ENCODE measurements at places on chromosomes 16 and 17. TPM values are rescaled to one million over a fixed set of nuclear protein-coding genes. Genes with fewer than 3 reads are reported as not detected.

DNA sequence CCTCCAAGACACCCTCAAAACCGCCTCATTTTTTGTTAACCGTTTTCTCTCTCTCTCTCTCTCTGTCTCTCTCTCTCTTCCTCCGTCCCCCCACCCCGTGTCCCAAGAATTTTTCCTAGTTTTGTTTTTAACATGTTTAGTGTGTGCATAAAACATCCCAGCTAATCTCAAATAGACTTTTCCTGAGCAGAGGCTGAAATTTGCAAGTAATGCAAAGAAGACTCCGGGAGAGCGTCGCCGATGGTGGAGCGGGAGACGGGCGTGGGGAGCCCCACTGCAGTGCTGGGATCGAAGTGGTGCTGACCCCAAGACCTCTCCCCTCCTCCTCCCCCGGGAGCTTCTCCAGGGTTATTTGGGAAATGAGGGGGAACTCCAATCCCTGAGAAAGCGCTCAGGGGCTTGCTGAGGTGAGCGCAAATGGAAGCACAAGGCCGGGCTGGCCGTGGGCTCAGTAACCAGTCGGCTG lies 4.7 kb upstream of the DLX4 start:
- DNase-seq, result no peak

SCARF1 gene
- 9.7 TPM for polyA plus RNA-seq

DNA sequence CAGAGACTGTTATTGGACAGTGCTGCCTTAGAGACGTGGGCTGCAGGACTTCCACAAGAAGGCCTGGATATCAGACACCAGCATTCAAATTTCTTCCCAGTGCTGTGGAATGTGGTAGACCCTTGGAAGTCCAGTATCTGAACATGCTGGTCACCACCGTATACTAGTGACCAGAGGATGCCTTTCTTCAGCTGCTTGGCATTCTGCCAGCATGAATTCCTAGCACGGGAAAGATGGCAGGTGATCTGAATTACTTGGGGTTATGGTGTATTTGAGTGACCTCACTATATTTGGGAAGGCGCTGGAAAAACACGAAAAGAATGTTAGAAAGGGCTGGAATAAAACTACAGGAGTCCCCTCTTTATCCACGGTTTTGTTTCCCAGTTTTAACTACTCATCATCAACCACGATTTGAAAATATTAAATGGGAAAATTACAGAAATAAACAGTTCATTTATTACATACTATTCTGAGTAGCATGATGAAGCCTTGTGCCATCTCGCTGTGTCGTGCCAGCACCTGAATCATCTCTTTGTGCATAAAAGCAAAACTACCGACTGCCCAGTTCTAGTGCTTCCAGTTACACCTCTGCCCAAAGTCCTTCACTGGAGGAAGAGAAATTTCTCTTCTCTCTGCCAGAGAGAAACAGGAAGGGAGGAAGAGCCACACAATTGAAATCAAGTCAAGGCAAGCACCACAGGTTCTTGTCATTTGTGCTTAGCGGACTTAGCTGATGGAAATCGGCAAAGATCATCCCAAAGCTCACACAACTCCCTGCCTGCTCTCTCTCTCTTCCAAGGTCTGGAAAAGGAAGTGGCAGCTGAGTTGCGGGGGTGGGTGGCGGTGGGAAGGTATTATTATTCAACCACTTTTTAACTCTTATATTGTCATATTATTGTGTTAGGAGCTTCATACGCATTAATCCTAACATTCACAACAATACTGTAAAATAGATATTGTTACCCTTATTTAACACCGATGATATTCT lies 1.4 kb upstream of the CHST4 start:
- no peak for DNase-seq

DNA sequence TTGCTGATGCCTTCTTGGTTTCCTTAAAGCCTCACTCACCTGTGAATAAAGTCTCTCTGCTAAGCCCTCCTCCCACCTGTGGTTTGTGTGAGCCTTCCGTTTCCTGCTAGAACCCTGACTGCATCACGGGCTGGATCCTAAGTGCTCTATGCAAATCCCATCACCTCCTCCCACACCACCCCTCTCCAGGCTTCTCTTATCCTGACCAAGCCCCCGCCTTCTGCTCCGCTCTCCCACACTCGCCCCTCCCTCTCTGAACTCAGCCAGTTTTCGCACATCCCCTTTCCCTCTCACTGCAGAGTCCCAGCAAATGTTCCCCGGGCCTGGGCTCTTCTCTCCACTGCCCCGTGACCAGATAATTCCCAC lies 51.8 kb downstream of the PIMREG start:
- DNase-seq, result peak; percentile 40

OR3A3 gene
- 0.25 TPM for polyA plus RNA-seq

GRCh38 chr17:56756536-56756935 lies 77.2 kb downstream of the C17orf67 start:
- no peak for DNase-seq

DNA sequence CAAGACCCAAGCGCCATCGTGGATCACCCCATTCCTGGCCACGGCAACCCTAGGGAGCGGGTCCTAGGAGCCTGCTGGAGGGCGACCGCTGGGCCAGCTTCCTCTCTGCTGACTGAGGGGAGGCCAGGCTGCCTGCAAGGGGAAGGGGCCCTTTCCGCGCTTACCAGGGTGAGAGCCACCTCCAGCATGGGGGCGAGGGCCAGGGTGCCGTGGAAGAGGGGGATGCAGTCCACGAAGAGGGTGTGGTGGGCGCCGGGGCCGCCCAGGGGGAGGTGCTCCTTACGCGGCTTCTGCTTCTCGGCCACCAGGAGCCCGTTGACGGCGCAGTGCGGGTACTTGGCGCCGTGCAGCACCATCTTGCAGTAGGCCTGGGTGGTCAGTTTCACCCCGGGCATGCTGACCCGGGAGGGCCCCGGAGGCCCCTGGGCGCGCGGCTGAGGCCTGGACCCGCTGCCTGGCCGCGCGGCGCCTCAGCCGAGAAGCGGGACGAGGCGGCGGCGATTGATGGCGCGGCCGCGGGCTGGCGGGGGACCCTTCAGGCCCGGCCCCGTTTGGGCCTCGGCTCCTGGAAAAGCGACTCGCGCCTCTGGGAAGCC lies 345 bp downstream of the EMC8 start:
- DNase-seq, result no peak

GRCh38 chr16:9102379-9102778 lies 10.9 kb downstream of the HAPSTR1 start:
- no peak for DNase-seq

All from left renal cortex interstitium (tissue), 4 donors.